ENCODE measurements at places on chromosomes 7 and 10.

DNA sequence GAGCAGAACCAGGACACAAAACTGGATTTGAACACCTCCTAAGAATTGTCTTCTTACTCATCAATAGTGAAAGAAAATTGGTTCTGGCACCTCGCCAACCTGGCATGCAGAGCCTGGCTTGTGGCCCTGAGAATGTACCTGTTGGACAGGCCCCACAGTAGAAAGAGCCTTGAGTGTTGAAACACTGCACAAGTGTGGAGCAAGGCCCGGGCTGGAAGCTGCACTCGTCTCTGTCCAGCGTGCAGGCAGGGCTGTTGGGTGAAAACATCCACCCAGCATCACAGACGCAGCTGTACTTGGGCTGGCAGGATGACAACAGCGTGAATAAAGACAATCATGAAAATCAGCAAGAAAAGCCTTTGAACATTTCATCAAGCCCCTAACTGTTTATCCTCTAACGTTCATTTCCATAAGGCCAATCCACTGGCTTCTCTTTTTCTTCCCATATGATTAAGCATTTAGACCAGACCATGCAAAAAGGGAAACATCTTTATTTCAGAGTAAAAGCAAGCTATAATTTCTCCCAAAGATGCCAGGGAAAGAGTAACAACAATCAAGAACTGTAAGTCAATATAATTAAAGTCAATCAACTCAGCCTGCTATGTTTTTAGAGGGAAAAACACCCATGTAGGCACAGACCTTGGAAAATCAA, 15.6 kb downstream of the CUBN start:
- no peak for DNase-seq

DNA sequence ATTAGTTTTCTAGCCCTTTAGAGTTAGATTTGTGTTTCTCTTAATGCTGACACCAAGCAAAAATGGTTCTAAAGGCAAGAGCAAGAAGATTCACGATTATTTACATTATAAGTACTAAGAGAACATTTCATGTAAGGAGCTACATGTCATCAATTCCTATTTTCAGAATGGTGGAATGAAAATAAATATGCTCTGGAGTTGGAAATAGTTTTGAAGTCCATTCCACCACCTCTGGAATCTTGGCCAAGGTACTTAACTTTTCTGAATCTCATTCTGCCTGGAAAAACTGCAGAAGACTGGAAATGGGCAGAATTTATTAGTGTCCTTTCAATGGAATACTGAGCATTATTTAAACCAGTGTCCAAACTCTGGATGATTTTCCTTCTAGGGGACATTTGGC, 125.1 kb upstream of the RAB11FIP2 start:
- DNase-seq, result no peak

- DNase-seq, result no peak
Measured at GRCh38 chr10:62154231-62154630, 114.4 kb downstream of the RTKN2 start.

DNA sequence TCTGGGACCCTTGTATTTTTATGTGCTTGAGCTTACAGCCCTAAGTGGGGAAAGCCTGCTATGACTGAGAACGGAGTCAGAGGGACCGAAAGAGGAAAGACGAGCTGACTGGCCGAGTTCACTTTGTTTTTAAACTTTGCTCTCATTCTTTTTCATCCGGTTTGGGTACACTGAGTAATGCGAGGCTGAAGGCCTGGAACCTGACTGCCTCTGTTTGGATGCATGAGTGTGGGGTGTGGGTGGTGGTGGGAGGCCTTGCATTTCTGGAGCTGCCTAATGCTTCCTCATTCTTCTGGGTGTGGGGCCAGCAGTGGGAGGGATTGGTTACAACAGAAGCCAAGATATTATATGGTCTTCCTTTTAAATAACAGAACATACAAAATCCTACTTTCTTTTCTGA, 155.5 kb downstream of the BUB3 start:
- DNase-seq, result no peak

DNA sequence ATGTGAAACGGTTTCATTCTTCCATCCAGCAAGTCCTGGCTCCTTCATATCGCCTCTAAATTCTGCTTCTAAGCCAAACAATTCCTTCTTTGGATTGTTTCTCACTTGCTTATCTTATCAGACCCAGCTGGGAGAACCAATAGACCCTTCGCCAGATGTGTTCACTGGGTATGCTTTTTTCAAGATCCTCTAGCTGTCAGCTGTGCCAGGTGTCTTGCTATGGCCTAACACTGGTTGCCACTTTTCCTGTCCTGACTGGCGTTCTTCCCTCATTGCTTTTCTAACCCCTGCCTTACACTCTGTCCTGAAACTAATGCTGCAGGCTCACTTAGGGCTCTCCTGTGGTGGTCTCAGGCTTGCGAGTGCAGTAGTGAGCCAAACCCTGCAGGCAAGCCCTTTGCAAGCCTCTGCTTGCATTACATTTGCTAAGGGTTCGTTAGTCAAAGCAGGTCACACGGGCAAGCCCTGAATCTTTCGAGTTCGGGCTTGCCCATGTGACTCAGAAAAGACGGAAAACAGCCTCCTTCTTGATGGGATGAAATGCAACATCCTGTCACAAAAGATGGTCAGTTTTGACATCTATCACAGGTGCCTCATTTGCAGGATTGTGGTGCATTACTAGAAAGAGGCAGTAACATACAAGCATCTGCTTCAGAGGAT, 92.8 kb downstream of the VWC2 start:
- no peak for DNase-seq

- DNase-seq, result no peak
Measured at GRCh38 chr10:5737352-5737751, 52.7 kb downstream of the TASOR2 start.

- DNase-seq, result no peak
Measured at GRCh38 chr10:12628964-12629766, 279.8 kb downstream of the CAMK1D start.

GRCh38 chr7:128914566-128915151, 4.2 kb upstream of the KCP start:
- no peak for DNase-seq

- no peak for DNase-seq
Measured at GRCh38 chr10:127354255-127354654, 157.9 kb upstream of the INSYN2A start.

GRCh38 chr10:61317706-61318105, 135.5 kb downstream of the TMEM26 start:
- no peak for DNase-seq

DNA sequence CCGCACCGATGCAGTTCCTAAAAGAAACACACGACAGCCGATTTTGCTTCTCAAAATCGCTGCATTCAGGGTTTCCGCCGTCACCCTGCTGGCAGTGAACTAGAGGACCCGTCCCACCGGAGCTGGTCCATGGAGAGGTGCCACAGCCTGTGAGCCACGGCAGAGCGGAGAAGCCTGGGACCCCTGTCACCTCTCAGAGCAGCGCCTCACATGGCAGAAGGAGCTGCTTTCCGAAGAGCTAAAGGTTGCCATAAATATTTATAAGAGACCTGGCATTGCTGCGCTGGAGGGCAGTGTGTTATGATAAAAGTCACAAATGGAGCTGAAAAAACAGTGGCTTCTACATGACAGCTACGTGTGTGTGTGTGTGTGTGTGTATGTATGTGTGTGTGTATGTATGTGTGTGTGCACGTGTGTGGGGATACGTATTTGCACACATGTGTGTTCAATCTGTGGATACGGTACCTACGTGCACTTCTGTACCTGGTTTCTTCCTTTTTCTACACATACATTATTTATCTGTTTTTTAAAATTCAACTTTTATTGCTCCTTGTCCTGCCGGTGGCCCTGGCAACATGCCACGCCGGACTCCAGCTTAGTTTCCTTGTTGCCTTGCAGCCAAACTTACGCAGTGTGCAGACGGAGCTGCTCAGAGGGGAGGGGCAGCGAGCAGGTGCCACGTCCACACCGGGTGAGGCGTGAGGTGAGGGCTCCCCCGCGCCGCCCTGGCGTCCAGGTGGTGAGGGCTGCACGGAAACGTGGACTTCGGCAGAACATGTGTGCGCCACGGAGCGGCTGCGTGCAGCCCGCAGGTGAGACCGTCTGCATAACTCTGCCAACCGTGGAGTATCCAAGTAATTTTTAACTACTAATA, 115.2 kb upstream of the PITRM1 start:
- no peak for DNase-seq

DNA sequence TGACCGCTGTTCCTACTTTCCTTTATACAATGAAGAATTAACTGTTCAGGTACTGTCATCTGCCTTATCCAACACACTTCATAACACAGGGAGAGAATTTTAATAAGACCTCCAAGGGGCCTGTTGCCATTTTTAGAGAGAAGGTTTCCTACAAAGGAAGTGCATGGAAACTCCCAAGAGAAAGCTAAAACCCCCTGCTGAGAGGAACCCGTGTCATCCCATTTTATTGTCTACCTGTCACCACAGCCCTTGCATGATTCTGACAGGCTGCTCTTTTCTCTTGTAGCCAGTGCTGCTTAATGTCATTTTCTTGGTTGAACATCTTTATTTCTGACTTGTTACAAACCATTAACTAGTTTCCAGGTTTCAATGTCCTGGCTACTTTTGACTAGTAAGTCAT, 98.4 kb downstream of the SNX10 start:
- no peak for DNase-seq

DNA sequence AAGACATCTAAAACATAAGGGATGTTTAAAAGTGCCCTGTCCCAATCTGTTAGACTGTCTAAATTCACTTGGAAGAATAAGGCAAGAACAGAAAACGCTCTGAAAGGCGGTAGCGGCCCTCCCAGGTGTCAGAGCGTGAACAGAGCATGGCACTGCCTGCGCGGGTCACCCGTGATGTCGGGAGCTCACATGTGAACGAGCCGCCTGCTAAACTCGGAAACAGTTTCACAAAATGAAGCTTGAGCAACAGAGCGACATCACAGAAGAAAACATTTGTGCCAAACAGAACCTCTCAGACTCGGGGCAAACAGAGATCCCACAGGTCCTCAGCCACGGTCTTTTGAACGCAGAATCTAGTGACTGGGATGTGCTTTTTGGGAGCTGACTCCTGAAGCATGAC, 12.8 kb downstream of the BRI3 start:
- no peak for DNase-seq

GRCh38 chr7:557558-557881, 37.9 kb upstream of the PDGFA start:
- DNase-seq, result no peak

- DNase-seq, result no peak
Measured at GRCh38 chr7:5541087-5541992, 117.7 kb upstream of the TNRC18 start.

GRCh38 chr7:16785846-16786245, 19.0 kb downstream of the AGR2 start:
- no peak for DNase-seq

DNA sequence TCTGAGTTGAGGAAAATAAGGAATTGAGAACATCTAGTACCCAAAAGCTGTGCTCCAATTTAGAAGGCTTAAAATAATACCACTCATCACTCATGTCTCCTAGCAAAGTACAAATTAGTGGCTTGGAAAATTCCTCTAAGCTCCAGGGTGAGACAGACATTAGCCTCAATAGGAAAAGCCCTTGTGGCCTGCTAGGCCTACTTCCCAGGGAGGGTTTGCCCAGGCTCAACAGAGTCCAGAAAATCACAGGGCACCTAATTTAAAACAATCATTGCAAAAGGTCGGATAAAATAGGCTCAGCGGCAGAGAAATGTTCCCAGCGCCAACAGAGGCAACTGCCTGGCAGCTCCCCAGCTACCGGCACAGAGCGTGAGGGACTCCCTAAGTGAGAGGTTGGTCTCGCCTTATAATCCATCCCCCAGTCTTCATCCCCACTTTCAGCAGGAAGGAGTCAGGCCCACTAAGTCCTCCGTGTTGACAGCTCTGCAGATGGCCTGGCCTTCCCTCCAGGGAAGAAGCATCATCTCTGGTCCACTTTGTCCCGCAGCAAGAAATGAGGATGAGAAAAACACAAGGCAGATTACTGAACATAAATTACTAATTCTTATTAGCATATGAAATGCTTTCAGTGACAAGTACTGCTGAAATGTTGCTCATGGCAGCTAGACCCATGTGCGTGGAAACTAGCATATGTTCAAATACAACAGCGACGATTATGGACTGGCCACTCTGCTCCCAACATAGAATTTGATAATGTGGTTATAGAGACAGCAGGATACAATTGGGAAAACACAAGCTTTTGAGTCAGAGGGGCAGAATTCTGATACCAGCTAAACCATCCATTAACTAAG, 1177.7 kb upstream of the AUTS2 start:
- no peak for DNase-seq
